GM20000 (cell line): ENCODE measurements at places on chromosomes 3 and 15.
A peak's percentile ranks its signal among the peaks of the same experiment; 100 is the strongest.

DNA sequence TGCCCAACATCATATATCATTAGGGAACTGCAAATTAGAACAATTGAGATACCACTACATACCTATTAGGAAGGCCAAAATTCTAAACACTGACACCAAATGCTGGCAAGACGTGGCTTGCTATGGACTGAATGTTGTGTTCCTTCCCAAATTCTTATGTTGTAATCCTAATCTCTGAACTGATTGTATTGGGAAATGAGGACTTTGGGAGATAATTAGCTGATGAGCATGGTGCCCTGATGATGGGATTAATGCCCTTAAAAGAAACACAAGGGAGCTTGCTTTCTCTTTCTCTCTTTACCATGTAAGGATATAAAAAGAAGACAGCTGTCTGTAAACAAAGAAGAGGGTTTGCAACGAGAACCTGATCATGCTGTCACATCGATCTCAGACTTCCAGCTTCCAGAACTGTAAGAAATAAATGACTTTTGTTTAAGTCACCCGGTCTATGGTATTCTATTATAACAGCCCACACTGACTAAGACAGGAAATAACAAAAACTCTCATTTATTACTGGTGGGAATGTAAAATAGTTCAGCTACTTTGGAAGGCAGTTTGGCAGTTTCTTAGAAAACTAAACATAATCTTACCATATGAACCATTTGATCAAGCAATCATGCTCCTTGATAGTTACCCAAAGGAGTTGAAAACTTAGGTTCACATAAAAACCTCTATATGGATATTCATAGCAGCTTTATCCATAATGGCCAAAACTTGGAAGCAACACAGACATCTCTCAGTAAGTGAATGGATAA is 458.3 kb upstream of the CBLB start:
- no peak for DNase-seq

GRCh38 chr3:126106336-126107202 is 22.6 kb upstream of the SLC41A3 start:
- DNase-seq: no peak

DNA sequence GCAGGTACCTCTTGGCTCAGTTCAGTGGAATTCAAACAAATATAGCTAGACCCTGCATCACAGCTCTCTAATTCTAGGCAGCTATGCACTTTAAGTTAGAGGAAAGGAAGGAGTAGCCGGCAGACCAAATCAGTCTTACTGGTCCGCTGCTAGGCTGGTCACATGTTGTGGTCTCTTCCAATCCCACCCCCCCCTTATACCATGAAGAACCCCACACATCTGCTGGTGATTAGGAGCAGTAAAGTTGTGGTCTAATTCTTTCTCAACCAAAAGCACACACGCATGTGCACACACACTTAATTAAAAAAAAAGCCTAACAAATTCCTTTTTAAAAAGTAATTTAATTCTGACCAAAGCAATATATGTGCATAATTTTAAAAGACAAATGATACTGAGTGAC is 16.7 kb upstream of the SH3GL3 start:
- DNase-seq: no peak

GRCh38 chr3:109644332-109644731 is 307.0 kb upstream of the DPPA4 start:
- DNase-seq: no peak

DNA sequence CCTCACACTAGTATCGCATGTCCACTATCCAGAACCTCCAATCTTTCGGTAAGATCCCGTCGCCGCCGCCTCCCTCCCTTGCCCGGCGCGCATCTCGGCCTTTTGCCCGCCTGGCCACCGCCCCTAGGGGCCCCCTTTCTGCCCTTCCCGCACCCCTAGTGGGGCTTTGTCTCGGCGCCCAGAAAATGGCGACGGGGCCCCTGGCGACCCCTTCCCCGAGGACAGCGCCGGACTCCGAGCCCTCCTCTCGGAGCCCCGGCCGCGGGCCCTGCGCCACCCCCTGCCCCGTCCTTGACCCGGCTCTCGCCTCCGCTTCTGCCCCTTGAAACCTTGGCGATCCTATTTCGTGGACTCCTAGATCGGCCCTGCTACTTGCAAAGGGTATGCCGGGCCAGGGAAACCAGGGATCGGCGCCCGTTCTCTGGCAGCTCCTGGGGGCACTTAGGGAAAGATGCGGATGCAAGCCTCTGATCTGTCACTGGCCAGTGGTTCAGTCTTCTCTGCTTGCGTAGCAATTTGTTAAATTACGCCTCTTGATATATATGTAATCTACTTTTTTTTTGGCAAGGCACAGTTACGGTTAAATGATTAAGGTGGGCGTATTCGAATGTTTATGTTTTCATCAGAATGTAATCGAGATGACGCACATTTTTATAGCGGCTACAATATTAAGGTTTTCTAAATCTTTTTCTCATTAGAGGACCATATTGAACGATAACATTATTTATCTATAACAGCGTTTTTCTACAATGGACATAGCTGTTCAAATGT is 603 bp downstream of the EIF1B start:
- no peak for DNase-seq

- no peak for DNase-seq
These were observed 14.8 kb downstream of the CLK3 start for GRCh38 chr15:74630284-74631086.

DNA sequence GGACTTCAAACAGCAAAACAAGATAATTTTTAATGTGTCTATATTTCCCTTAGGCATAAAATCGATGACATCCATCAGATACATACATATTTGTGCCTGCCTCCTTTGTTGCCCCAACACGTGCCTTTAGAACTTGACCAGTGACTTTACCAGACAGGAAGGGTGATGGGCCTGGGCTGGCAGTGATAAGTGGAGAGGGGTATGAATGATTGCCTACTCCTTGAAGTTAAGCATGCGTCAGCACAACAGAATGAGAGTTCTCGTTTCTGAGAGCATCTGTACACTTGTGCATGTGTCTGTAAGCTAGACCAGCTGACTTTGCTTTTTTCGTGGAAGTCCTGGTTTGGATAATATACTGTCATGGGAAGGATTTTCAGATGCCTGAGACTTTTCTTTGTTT is 54.9 kb upstream of the COL6A6 start:
- no peak for DNase-seq

- no peak for DNase-seq
These were observed 6.9 kb downstream of the RPL15 start for GRCh38 chr3:23923786-23924185.

- no peak for DNase-seq
These were observed 322.3 kb upstream of the SUCLG2 start for GRCh38 chr3:67976663-67977062.

- DNase-seq: peak; percentile 71
These were observed 63.5 kb upstream of the KLF13 start for GRCh38 chr15:31262901-31263671.

DNA sequence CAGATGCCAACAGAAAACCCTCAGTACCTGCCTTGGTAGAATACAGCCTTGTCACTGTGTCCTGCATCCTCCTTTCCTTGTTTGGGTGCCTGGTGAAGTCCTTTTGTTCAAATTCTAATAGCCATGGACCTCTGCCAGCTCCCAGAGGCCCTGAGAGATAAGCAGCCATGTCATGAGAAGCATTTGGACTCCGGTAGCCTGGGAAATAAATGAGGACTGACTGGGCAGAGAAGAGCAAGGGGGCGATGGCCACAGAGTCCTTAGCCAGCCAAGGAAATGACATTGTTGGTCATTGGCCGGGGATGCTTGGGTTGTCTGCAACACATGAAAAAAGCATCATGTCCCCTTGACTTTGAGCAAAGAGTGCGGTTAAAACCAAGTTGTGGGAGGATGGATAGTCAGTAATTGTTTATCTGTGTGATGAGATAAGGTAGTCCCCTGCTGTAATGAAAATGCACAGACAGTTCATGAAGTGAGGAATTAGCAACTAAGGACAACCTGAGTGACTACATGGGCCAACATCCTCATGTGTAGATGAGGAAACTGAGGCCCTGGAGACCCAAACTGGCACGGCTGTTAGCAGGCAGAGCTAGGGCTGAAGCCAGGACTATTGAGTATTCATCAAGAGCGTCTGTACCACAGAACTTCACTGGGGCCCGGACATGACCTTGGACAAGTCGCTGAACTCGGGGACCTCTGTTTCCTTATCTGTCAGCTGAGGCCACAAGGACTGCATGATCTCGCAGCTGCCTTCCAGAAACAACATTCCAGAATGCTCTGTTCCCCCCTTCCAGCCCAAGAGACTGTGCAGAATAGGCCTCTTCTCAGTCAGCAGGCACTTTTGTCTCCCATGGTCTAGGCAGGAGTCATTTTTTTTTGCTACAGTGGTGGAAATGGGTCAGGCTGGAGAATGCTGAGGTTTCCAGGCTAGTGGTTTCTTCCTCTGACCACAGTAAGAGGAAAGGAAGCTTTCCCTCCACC is 90.5 kb upstream of the CTDSPL start:
- no peak for DNase-seq

DNA sequence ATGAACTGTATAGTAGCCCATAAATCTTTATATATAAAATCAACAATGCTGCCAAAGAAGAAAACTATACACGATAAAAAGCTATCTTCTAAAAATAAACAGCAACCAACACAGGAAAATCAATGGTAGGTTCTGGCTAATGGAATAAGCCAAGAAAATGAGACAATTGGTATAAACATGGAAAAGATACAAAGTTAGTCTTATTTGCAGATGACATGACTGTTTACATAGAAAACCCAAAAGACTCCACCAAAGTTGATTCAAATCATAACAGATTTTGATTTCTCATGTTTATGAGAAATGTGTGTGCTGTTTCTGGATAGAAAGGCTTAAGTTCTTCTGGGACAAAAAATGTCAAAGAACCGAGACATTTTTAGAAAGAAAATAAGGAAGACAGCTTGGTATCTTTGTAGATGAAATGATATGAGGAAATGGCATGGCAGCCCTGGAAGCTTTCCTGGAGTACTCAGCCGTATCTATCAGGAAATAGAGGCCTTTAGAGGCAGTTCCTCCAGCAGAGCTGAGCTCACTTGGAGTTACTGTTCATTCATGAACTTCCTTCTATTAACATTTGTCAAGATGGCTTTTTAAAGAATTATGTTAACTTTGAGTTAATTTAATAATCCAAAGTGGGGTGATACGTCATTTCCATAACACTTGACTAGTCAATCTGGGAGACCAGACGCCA is 36.7 kb upstream of the VILL start:
- DNase-seq: no peak

DNA sequence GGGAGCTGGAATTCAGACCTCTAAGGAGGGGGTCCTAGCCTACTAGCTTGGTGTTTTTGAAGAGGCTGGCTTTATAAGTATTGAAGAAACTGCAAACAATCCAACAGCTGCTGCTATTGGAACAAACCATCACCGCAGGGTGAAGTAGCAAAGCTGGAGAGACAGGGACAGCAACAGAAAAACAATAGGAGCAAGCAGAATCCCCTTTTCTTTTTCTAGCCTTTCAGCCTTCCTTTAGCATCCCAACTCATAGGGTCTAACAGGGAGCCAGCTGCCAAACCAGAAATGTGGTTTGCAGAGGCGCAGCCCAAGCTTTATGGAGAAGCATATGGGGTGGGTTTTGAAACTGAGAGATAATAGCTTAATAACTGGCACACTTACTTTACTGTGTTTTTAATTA is 106.2 kb upstream of the CHMP2B start:
- no peak for DNase-seq

GRCh38 chr3:30855400-30856292 is 38.8 kb downstream of the GADL1 start:
- DNase-seq: no peak

DNA sequence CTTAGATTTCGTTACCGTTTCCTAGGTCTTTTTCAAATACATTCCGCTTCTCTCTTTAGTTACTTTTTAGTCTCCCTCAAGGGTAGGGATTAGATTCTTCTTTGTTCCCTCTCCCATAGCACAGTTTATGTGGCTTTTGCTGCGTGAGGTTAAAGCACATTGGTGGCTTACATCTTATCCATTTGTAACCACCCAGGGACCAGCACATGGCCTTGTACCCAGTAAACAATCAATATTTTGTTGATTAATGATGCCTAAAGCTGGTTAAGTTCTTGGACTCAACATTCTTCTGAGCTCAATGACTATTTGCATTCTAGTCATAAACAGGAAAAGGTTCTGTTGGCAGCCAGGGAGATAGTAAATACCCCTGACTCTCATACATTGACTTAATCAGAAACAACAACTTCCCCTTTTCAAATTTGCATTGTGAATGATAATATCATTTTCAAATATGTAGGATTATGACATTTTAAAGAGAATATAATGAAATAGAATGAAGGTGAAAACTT is 60.2 kb downstream of the CACNA1D start:
- DNase-seq: peak; percentile 56

DNA sequence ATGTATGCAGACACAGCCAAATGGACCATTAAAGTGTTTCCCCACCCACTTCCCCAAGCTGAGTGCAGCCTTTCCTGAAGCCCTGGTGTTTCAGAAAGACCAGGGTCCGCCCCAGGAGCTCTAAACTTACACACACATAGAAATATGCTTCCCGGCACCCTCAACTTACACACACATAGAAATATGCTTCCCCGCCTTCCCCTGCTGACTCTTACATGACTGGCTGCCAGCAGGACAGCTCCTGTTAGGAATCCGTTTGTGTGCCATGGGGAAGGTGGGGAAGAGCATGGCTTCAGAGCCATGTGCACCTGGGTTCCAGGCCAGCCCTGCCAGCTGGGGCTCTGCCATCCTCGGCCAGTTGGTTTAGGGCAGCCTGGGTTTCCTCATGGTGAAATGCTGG is 3.6 kb downstream of the CLEC3B start:
- DNase-seq: no peak

- no peak for DNase-seq
These were observed 3.3 kb downstream of the VPS8 start for GRCh38 chr3:184815046-184815930.

- DNase-seq: no peak
These were observed 20.2 kb upstream of the GCNT3 start for GRCh38 chr15:59591356-59591755.

- DNase-seq: no peak
These were observed 784 bp upstream of the CISH start for GRCh38 chr3:50612234-50612882.

DNA sequence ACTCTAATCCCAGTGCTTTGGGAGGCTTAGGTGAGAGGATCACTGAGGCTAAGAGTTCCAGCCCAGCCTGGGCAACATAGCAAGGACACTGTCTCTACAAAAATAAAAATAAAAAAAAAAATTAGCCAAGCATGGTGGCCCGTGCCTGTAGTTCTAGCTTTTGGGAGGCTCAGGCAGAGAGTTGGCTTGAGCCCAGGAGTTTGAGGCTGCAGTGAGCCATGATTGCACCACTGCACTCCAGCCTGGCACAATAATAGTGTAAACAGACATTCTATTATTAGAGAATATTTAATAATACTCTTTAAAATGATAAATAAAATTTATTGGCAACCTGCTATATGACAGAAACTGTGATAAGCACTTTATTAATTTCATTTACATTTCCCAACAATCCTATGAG is 908.9 kb downstream of the TUSC7 start:
- DNase-seq: no peak

- DNase-seq: no peak
These were observed 166.7 kb downstream of the STT3B start for GRCh38 chr3:31699309-31699953.

DNA sequence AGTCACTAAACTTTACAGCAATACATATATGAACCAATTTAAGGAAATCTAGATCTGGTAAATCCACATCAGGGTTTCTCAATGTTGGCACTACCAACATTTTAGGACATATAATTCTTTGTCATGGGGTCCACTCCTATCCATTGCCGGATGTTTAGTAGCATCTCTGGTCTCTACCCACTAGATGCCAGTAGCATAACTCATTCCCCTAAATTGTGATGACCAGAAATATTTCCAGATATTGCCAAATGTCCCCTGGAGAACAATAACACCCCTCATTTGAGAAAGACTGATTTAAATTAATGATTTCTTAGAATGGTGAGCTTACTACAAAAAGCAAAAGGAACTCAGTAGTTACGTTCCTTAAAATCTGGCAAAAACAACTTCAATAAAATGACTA is 23.1 kb upstream of the ANKRD28 start:
- no peak for DNase-seq

- DNase-seq: peak; percentile 75
These were observed 303.1 kb downstream of the RPLP1 start for GRCh38 chr15:69755551-69756310.
